NCI-H1694 treated with DMSO at 0.1 percent for 48 hours (cell line): ENCODE measurements at places on chromosomes 12 and 14.
A peak's percentile ranks its signal among the peaks of the same experiment; 100 is the strongest.

- DNase-seq: peak; percentile 9
Measured at GRCh38 chr14:90996967-90997366, 63.5 kb downstream of the RPS6KA5 start.

- no peak for DNase-seq
Measured at GRCh38 chr12:92706594-92706993, 3.8 kb downstream of the PLEKHG7 start.

GRCh38 chr12:72692338-72692737 is 420.2 kb downstream of the TRHDE start:
- no peak for DNase-seq

DNA sequence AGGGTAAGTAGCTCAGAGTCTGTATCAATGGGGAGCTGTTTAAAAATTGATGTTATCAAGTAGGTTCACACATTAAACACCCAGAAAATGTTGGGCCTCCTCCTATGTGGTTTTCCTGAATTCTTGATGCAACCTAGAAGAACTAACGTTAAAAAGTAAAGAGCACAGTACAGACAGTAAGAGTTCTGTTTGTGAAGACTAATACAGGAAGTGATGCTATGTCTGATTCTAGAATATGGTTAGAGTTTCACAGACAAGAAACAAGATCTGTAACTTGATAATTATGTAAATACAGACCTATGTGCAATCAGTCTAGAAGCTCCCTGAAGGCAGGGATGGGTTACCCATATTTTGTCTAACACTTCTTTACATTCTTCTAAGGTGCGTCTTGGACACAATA is 214.9 kb upstream of the BTG1 start:
- no peak for DNase-seq

DNA sequence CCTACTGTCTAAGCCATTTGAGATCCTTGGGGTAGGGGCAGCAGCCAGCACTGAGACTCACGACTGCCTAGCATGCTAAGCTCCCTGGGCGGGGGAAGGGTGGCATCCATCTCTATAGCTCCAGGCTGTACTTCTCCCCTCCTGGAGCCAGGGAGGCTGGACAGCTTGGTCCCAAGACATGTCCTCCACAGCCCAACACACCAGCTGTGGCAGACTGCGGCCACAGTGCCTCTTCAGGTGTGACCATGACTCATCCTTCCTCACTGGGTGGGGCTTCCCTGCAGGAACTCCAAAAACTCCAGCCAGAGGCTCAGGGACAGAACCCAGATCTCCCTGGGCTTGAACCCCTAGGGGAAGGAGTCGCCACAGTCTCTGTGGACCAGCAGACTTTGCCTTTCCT is 193.9 kb downstream of the GPHN start:
- DNase-seq: no peak

GRCh38 chr12:93134893-93135285 is 205.8 kb upstream of the EEA1 start:
- DNase-seq: no peak

DNA sequence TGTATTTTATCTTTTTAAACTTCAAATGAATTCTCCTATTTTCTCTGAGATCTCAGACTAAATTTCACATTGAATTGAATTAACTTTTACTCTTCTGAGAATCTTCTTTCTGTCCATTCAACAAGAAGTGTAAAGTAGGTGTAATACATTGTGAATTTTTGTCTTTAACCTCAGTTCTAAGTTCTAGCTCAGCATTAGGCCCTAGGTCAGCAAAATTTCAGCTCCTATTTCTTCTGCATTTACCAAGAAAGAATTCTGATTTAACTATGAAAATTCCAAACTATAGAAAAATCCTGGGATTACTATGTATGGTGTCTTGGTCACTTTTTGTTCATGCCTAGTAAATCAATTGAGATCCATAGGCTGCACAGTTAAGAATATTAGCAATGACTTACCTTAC is 110.9 kb upstream of the MYF6 start:
- no peak for DNase-seq

GRCh38 chr12:123346946-123347345 is 17.7 kb downstream of the SBNO1 start:
- DNase-seq: no peak

- no peak for DNase-seq
Measured at GRCh38 chr12:38392554-38393144, 76.1 kb downstream of the ALG10B start.

GRCh38 chr14:22333422-22334274 is 255.4 kb downstream of the DAD1 start:
- peak; percentile 9 for DNase-seq

DNA sequence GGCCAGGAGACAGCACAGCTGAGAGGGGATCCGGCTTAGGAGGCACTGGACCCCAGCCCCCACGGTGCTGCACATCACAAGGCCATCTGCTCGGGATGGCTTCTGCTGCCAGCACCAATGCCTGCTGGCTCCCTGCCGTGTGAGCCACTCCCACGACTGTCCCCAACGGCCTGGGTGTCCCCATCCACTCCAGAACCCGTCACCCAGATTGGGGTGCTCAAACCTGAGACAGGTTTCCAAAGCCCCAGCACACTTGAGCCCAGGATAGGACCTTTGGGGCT is 102.4 kb downstream of the RFLNA start:
- peak; percentile 57 for DNase-seq

DNA sequence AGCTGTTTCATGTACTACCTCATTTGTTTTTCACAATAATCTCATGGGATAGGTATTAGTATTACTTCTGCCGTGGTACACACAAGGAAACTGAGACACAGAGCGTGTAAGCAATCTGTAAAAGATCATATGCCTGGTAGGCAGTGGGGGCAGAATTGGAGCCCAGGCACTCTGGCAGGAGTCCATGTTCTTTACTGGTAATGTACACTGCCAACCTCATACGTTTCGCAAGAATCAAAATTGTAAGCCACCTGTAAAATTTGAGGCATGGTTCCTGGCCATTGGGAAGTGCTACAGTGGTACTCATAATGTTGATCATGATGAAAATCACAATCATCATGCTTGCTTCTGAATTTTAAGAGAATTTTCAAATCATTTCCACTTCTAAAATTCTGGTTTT is 40.7 kb downstream of the TMTC1 start:
- DNase-seq: peak; percentile 46

- no peak for DNase-seq
Measured at GRCh38 chr14:75662966-75663365, 1.9 kb downstream of the TTLL5 start.

GRCh38 chr14:76780875-76781647 is 19.8 kb downstream of the VASH1 start:
- no peak for DNase-seq

GRCh38 chr12:119802472-119802871 is 74.6 kb downstream of the CIT start:
- DNase-seq: no peak

DNA sequence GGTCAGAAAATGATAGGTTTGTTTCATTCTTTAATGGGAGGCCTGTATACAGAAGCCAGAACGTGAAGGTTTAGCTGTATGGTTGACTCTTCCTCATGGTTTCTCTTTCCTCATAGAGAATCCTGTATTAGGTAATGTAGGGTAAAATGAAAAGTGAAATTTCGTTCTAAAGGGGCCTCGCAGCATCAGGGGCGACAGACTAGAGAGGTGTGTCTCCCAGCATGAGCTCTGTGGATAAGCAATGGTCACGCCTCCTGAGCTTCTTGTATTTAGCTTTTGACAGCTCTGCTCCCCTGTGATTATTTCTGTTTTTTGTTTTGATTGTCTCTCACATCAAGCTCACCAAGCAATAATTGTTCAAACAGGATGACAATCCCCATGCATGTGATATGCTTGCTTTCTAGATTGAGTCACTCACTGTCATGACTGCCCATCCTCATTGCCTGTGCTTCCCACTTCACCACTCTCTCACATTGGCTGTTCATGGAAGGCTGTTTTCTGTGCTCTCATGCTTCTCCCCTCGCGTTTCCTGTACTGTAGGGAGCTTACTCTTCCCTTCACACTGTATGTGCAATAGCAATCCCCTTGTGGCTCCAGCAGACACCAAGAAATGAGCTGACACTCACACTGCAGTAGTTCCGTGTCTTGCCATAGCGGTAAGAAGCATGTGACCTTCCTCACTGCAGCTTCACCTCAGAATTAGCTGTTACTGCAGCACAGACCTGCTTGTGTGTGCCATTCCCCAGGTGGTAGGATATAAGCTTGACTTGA is 44.0 kb downstream of the RAD52 start:
- DNase-seq: no peak

DNA sequence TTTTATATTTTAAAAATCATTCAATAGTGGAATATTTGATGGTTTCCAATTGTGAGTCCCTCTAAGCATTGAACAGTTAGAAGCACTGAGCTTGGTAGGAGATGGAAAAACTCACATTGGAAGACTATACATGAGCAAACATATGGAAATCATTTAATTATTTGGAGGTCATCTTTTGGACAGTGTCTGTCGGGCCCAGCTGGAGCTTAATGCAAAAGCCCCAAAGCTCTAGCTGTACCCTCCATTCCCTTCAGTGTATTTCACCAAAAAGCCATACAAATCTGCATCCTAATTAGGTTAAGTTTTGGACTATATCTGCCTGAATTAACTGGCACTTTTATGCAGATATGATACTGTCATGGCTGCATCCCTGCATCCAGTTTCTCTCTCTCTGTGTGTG is 365.7 kb downstream of the FLRT2 start:
- no peak for DNase-seq

DNA sequence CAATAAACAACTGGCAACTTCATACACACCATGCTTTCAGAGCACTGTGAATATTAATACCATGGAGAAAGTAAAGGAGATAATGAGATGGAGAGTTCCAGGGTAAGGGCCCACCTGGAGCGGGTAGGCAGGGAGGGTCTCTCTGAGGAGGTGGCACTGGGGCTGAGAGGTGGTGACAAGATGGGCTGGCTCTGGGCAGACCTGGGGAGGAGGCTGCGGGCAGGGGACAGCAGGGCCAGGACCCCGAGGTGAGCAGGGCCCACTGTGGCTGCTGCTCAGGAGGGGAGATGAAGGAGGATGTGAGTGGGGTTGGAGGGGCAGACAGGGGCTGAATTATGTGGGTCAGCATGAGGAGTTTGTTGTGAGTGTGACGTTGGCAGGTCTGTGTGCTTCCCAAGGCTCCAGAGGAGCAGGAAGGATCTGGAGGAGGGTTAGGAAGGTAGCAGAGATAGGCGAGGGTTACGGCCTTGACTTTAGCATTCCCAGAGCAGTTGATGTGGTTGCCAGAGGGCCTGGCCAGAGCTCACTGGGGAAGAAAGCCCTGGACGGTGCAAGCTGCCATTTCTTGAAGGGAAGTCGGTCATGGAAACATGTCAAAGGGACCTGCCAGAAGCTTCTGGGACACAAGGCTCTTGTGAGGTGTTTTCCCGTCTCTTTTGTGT is 88.2 kb downstream of the CACNA1C start:
- DNase-seq: no peak

DNA sequence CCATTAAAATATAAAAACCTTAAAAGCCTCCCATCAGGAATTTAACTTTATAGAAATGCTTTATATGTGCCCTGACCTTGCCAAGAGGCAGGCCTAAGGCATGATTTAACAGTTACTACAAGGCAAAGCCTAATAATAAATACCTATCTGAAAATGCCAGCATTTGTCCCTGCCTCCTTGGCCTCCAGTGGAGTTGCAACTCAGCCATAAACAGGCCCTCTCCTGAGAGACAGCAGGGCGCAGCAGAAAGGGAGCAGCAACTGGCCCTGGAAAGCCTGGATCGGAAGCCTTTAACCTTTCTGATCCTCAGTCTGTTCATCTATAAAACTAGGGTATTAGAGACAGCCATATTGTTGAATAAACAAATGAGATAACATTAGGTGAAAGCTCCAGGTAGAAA is 324.4 kb downstream of the PAWR start:
- DNase-seq: no peak

GRCh38 chr14:68331991-68332390 is 460.9 kb downstream of the ZFP36L1 start:
- DNase-seq: no peak

GRCh38 chr14:34684578-34684977 is 29.8 kb downstream of the CFL2 start:
- DNase-seq: no peak

DNA sequence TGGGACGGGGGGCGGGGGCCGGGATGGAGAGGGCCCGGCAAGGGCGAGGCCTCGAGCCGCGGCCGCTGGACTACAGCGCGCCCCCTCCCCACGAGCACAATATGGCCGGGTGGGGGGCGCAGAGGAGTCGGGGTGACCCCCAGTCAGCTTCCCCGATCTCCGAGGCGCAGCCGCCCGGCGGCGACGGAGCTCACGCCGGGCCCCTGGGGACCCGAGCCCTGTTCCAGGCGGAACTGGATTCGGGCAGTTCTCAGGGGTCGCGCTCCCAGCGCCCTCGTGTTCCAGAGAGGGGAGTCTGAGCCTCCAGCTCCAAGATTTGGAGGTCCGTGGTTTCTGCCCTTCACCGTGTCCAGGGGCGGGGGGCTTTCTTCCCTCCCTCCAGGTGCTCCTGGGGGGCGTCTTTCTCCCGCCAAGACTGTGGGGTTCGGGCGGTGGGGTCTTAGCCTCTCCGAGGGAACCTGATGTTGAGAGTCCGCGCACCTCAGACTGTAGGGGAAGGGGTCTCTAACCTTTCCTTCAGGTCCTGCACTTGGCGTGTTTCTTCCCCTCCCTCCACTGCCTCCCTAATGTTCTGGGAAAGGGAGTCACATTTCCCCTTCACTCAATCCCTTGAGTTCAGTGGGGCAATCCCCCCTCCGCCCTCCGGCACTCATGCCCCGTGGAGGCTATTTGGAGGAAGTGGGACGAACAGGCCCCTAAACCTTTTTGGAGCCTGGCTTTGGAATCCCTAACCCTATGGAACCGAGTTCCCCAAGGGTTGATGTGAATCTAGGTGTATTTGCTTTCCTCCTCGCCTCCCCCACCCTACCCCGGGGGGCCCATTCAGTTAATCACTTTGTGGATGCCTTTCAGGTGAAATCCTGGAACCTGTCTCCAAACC is 584 bp downstream of the ACVR1B start:
- DNase-seq: no peak

- no peak for DNase-seq
Measured at GRCh38 chr12:63985945-63986344, 141.4 kb downstream of the SRGAP1 start.

DNA sequence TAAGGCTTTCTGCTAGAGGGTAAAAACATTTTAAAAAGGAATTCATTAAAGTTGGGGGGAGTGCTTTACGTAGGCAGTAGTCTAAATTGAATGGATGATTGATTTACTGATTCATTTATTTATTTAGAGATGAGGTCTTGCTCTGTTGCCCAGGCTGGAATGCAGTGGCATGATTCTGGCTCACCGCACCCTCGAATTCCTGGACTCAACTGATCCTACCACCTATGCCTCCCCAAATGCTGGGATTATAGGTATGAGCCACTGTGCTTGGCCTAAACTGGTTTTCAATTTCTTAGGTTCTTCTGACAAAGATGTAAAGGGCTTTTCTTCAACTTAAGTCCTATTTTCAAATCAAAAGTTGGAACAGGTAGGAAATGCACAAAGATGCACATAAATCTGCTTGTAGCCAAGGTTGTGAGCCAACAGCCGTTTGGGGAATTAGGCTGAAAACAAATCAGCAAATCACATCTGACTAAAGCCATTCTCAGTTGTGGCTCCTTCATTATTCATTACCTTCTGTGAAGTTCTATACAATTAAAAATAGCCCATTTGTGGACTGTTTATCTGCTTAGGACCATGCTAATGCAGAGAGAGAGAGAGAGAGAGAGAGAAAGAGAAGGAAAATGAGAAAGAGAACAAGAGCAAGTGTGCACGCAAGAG is 218.0 kb downstream of the PPM1H start:
- no peak for DNase-seq

- DNase-seq: no peak
Measured at GRCh38 chr14:30621354-30621939, 672 bp upstream of the SCFD1 start.
